ENCODE measurements at places on chromosomes 12 and 14.

DNA sequence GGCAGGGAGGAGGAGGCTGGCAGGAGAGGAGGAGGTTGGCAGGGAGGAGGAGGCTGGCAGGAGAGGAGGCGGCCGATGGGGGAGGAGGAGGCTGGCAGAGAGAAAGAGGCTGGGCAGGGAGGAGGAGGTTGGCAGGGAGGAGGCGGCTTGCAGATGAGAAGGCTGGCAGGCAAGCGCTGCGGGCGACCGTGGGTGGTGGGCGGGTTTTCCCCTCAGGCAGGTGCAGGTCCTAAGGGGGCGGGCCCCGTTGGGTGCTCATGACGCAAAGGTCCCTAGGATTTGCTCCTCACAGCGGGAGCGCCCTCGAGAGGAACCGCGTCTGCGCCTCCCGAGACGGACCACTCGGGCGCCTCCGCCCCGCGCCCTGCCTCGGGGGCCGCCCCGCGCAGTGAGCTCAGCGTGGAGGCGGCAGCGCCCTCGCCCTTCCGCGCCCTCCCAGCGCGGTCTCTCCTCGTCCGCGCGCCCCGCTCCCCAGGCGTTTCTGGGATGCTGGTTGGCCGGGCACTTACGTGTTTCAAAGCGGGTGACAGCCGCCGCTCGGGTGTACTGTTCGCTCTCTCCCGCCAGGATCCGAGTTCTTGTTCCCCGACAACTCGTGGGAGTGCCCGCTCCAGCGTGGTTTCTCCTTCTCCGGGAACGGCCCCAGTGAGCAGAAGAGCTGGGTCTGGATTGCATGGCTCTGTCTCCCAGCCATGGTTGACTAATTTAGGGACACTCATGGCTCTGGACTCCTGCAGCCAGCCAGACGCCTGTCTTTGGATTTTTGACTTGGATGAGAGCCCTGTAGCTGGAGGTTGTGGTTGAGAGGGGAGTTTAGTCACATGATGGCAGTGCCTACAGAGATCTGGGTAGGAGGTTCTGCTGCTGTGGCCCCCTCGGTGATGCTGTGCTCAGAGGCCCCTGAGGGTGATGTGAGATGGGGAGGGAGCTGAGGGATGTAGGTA, 64.1 kb upstream of the PPP4R3A start:
- peak; percentile 48 for DNase-seq

DNA sequence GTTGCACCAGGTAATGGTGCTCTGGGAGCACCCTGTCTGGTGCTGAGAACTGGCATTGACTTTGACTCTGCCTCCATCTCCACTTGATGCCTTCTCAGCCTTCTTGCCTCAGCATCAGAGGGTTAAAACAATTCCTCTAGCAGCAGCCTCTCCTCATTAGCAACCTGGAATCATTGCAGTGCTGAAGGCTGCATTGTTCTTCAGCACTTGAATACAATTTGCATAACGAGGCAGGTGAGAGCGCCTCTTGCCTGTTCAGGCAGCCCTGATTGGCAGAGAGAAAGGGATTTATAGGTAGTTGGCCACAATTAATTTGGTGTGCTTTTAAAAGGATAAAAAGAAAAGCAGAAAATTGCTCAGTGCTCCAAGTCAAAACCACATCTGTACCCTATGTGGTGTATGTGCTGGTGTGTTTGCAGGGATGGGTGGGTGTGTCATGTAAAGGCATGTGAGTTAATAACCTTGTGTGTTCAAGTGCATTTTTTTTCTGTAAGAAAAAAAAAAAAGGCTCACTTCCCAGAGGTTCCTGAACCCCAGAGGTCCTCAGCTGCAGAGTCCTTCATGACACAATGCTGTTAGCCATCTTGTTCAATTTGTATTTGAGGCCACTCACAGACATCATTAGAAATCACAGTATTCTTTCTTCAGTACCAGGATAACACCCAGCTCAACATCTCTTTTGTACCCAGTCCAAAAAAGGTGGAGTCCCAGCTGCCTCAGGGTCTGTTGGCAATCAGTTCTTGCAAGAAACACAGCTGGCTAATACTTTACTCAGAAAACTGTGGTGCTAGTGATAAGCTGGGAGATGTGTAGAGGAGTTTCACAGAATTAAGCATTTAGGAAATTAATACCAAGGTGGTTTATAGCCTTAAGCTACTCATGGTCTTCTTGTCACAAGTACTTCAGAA, 385.6 kb downstream of the GRIN2B start:
- peak; percentile 15 for DNase-seq

GRCh38 chr14:31933716-31934115, 143.4 kb upstream of the ARHGAP5 start:
- peak; percentile 54 for DNase-seq

DNA sequence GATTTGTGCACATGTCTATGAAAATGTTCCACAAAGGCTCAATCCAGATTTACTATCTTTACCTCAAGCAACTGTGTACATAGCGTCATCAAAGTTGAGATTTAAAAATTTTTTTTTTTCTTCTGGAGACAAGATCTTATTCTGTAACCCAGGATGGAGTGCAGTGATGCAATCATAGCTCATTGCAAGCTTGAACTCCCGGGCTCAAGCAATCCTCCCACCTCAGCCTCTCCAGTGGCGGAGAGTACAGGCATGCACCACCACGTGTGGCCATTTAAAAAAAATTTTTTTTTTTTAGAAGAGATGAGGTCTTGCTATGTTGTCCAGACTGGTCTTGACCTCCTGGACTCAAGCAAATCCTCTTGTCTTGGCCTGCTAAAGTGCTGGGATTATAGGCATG, 2.3 kb downstream of the COCH start:
- DNase-seq: no peak

DNA sequence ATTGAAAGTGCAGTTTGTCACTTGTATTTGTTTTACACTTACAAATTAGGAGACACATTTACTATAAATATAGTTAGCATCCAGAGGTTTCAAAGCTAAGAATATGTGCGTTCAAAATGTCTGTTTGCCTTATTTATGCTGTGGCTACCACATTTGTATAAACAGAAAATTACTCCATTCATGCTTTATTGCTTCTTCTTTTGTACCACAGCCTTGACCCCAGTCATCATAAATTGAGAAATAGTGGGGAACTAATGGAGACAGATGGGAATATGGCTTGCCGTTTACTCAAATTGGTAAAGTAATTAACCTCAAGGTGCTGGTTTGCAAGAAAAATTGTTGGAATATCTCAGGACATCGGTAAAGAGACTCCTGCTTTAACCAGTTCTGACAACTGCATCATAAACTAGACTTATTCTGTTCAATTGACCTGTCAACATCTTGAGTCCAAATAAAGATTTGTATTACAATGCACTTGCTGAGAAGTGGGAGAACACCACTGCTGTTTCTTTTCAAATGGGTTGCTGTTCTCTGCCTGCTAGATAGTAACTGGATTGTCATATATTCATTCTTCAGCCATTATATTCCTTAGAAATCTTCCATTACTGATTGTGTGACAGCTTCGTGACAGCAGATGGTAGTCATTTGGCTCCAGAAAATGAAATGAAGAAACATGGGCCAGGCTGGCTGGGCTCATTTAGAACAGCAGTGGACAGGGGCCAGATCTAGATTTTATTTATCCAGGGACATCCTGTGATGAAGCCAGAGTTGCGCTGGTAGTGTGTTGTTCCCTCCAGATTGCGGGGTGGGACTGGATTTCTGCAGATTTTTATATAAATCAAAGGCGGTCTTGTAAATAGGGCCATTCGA, 354.4 kb downstream of the EGLN3 start:
- no peak for DNase-seq

DNA sequence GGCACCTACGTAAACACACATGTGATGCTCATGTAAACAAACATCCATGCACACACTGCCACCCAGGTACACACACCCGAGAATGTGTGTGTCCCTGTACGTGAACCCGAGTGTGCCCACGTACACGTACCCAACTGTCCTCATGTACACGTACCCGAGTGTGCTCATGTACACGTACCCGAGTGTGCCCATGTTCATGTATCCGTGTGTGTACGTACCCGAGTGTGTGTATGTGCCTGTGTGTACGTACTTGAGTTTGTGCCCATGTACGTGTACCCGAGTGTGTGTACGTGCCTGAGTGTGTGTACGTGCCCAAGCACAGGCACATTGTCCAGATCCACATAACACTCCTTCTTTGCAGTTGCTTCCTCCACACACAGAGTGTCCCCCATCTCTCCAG, 45.0 kb downstream of the LRCOL1 start:
- no peak for DNase-seq

DNA sequence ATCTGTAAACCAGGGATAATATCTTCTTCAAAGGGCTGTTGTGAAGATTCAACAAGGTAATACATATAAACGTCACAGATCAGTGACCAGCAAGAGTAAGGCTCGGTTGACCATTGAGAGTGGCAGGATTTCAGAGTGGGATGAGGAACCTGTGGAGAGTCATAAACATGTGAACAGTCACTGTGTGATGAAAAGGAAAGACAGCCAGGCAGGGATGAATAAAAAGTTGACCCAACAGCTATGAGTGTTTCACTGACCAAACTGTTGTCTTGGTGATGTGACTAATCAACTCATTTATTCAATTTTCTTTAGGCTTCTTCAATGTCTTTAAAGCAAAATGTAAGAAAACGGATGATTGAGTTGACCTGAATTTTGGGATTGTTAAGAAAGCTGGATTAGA, 8.6 kb upstream of the FRMD6 start:
- DNase-seq: peak; percentile 68

DNA sequence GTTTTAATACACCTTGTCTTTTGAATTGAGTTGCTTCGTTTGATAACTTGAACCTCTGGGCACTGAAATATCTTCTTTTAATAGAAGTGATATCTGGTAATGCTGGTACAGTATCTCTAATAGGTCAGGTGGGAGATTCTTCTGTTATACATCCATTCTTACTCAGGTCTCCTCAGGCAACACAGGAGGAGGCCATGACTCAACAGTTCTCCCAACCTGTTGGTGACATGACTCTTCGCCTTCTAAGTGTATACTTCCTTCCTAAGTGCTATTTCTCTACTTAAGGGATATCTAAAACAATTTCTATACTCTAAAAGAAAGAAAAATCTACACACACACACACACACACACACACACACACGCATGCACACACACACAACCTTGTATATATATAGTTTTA, 509.1 kb downstream of the PCNX1 start:
- DNase-seq: peak; percentile 95

DNA sequence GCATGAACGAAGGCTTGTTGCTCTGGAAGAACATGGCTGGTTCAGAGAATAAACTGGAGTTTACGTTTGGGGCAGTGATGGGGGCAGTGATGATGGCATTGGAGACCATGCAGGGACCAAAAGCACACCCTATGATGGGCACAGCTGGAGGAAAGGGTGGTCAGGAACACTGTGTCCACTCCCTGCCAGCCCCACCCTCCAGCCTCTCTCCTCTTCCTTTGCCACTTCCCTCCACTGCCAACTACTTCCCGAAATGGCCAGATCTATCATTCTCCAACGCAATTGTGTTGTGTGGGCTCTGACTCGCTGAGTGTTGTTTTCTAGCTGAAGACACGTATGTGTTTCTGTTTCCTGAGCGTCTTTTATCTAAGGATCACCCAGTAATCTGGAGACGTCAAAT, 39.3 kb upstream of the GSG1 start:
- DNase-seq: no peak

DNA sequence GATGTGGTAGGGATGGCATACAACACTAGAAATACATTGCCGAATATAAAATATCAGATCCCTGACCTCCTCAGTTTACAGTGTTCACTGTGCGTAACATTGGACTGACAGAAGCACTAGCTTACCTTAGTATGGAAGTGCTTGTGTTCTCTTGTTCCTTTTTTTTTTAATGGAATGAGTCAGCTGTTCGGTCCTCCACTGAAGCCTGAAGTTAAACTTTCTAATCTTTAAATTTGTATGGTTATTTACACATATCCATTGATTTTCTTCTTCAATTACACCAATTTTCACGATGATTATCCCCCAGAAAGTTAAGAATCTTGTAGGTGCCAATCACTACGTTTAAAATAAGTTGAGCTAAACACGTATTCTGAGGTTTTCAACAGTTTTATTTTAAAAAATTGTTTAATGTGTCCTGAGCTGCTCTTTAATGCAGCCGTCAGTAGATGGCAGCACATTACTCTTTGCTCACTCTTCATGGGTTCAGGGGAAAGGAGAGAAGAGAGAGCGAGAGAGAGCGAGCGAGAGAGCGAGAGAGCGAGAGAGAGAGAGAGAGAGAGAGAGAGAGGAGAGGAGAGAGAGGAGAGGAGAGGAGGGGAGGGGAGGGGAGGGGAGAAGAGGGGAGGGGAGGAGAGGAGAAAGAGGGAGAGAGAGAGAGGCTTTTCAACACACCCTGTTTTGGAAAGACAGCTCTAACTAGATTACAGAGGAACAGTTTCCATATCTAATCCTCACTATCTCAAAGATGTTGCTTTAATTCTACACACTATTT, 134.7 kb upstream of the SCAF11 start:
- DNase-seq: peak; percentile 81

- no peak for DNase-seq
Observed at GRCh38 chr12:5376591-5377207, 55.2 kb upstream of the NTF3 start.

GRCh38 chr14:38286452-38286851, 30.6 kb upstream of the CLEC14A start:
- no peak for DNase-seq

GRCh38 chr12:62697893-62698292, 231.3 kb downstream of the MON2 start:
- DNase-seq: no peak

GRCh38 chr12:501722-502447, 42.1 kb downstream of the B4GALNT3 start:
- no peak for DNase-seq

GRCh38 chr12:132071040-132071810, 72.9 kb downstream of the DDX51 start:
- no peak for DNase-seq

DNA sequence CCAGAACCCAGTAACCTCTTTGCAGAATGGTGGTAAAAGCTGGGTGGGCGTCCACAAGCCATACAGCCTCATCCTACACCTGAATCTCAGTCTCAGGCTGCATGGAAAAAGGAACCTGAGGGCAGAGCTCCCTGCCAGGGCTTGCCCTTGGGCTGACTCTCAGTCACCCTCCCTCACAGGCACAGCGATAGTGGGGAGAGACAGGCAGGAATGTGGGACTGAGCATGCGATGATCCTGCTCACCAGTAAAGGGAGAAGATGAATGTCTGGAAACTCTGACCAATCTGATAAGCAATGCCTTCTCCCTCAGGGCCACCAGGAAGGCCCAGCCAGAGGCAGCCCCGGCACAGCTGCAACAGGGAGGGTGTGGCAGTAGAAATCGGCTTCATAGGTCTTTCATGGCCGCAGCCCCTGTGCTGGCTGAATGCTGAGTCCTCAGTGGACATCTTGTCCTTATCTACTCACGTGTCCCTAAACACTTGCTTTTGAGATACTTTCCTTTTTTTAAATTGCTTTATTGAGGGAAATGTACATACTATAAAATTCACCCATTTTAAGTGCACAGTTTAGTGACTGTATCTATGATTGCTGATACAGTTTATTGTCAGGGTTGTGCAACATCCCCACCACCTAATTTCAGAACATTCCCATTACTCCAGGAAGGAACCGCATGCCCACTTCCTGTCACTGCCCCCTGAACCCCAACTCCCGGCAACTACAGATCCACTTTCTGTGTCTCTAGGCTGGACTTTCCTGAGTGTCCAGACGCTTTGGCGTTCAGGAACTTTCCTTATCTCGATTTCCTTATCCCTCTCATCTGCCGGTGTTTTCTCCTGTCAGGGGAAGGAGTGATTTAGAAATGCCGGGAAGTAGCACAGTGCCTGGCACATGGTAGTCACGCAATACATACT, 258.1 kb downstream of the PCNX1 start:
- peak; percentile 40 for DNase-seq

- DNase-seq: no peak
Observed at GRCh38 chr12:124632519-124632984, 65.1 kb upstream of the NCOR2 start.

Measured in bronchial epithelial cell (primary cell).